ENCODE measurements at places on chromosomes 6 and 20.

- DNase-seq = peak; percentile 51
These were observed at the start of gene HELZ2 for GRCh38 chr20:63574156-63574828. HELZ2 (minus strand) TSS chr20:63574239; CDS start chr20:63572385, 1,854 bp downstream.

DNA sequence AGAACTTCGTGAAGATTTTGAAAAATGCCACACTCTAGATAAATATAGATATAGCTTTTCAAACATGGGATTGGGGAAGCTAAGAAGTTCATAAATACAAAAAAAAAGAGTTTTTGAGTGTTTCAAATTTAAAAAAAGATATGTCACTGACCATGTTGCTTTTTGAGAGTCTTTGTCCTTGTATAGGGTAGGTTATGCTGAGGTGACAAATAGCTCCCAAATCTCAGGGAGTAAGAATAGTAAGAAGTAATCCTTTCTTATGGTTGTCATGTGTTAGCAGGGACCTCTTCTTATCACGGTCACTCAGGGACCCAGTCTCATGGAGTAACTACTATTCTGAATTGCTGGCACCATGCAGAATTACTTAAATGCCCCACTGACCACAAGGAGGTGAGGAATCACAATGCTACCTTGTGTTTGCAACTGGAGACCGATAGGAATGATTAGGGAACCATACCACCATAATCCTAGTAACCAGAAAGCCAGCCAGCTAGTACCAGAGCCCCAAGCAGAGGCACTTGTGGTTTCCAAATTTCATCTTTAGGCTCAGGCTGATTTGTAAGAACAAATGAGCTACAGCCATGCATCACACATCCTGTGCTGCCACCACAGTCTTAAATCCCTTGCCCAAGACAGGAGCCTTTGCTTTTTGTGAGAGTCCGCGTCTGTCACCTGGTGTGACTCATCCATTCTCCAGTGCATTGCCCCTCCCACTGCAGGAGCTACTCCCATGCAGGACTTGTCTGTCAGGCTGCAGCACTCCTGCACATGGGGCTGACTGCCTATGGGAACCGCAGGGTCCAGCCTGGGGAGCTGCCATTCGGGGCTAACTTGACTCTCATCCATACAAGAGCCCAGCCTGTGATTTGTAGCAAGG, 42.4 kb upstream of the ADGRF4 start:
- peak; percentile 17 for DNase-seq

DNA sequence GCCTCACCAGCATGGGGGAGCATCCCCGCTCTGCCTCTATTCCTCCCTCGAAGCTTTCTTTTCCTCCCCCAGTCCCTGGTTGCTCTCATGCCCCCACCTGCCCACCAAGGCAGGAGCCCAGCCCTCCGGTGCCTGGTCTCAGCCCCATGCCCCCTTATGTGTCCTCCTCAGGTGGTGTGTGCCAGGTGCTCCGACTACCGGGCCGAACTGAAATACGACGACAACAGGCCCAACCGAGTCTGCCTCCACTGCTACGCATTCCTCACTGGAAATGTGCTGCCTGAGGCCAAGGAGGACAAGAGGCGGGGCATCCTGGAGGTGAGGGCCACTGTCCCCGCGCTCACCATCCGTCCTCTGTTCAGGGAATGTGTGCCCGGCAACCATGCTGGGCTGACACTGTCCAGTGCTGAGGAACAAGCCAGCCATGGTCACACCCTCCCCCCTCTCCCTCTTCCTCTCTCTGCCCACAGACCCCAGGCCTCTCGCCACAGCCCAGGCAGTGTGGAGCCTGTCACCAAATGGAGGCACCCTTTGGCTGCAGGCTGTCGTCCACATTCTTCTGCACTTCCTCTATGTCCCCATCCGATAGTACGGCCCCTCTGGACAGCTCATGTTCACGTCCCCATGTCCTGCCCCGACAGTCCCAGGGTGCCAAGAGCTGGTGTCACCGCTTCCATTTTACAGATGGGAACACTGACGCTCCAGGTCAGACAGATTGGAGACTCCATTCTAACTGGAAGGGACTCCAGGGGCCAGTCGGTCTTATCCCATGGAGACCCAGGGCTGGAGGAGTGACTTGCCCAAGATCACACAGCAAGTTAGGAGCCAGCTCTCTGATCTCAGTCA, 20.4 kb downstream of the FGD2 start:
- DNase-seq = no peak

- DNase-seq = peak; percentile 8
These were observed 35.3 kb downstream of the EFCAB8 start for GRCh38 chr20:32894026-32894483.
